ENCODE measurements at places on chromosomes 3 and 15.

- no peak for DNase-seq
Measured at GRCh38 chr3:161999846-162000245, 503.2 kb downstream of the OTOL1 start.

- DNase-seq: no peak
Measured at GRCh38 chr15:101411581-101411980, 77.9 kb downstream of the PCSK6 start.

- no peak for DNase-seq
Measured at GRCh38 chr3:13501056-13501455, 20.9 kb downstream of the HDAC11 start.

DNA sequence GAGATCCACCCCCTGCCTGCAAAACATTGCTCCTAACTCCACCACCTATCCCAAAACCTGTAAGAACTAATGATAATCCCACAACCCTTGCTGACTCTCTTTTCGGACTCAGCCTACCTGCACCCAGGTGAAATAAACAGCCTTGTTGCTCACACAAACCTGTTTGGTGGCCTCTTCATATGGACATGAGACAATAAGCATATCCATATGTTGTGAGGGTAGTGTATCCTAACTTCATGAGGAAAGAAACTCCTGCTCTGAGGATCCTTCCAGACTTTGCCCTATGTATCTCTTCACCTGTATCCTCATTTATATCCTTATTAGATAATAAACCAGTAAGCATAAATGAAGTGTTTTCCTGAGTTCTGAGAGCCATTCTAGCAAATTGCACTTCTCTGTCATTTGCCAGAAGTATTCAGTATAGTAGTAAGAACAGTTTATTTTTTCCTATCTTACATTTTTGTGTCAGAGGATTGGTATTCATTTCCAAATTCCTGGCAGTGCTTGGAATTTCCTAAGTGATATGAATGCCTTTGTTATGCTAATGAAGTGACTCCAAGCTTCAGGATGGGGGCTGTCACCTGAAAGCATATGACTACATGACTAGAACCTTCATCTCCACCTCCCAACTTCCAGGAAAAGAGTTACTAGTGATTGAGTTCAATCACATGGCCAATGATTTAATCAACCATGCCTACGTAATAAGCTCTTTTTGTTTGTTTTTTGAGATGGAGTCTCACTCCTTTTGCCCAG, 30.2 kb downstream of the TTBK2 start:
- no peak for DNase-seq

DNA sequence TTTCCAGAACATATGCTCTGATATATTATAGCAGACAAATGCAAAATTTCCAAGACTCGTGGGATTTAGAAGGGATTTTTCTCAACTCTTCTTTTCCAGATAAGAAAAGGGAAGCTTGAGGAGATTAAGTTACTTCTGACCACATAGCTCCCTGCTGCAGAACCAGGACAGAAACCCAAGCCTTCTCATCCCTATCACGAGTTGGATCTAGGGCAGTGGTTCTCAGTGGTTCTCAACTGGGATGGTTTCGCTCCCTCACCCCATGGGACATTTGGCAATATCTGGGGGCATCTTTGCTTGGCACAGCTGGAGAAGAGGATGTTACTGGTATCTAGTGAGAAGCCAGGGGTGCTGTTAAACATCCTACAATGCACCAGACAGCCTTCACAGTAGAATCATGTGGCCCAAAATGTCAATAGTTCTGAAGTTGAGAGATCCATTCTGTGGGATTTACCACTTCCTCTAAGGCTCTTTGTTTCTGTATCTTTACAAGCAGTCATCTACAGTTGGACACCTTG, 64.2 kb downstream of the LIPC start:
- DNase-seq: no peak

DNA sequence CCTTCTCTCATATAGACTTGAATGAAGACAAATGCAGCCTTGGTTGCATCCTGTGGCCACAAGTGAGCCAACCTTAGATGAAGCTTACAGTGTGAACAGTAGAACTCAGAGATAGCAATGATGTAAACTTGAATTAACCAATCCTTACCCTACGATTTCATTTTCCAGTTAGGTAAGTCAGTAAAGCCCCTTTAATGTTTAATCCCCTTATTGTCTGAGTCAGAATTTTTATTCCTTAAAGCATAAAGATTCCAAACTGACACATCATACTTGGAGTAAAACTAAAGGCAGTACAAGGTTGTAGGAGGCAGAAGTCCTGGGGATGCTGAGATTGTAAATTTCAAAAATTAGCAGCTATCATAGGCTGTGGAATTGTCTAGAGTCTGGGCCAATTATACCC, 507.8 kb upstream of the DPH6 start:
- DNase-seq: no peak

DNA sequence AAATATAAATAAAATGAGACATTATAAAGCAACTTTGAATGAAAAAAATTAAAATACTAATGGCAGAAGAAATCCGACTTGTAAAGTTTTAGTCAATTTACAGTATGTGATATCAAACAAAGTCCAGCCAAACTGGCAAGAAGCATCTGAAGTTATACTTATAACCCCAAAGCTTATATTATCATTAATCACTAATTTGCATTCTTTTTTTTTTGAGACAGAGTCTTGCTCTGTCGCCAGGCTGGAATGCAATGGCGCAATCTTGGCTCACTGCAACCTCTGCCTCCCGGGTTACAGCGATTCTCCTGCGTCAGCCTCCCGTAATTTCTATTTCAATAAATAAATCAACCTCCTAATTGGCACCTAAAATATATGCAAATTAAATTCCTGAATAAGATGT, 80.1 kb downstream of the AQR start:
- DNase-seq: no peak

GRCh38 chr15:44097552-44097951, 97.5 kb downstream of the FRMD5 start:
- no peak for DNase-seq

DNA sequence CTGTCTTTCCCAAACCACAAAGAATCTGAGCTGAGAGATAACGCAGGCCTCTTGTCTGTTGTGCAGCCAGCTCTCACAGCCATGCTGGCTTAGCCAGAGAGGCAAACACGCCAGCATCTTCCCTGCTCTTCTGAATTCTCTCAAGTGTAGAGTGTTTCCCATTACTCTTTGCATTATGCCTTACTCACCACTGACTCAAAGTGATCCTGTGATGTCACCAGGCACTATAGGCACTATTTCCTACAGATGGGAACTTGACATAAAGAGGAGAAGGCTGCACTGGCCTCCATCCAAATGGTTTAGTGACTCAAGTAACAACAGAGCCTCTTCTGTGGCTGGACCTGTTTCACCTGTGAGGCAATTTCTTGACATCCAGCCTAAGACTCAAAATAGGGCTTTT, 44.4 kb downstream of the PDZRN3 start:
- DNase-seq: no peak

DNA sequence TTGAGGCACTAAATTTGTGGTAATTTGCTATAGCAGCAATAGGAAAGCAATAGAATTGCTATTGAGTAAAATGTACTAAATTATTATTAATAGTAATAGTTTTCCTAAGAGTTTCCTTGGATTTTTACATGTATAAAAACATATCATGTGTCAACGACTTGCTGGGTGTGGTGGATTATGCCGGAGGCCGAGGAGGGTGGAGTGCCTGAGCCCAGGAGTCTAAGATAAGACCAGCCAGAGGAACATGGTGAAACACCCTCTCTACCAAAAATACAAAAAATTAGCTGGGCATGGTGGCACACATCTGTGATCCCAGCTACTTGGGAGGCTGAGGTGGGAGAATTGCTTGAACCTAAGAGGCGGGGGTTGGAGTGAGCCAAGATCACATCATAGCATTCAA, 749.9 kb downstream of the TBL1XR1 start:
- no peak for DNase-seq

- DNase-seq: no peak
Measured at GRCh38 chr3:173742491-173742890, 344.9 kb downstream of the NLGN1 start.

Measured in D341Med (cell line).